ENCODE measurements at places on chromosomes 6 and 20.

DNA sequence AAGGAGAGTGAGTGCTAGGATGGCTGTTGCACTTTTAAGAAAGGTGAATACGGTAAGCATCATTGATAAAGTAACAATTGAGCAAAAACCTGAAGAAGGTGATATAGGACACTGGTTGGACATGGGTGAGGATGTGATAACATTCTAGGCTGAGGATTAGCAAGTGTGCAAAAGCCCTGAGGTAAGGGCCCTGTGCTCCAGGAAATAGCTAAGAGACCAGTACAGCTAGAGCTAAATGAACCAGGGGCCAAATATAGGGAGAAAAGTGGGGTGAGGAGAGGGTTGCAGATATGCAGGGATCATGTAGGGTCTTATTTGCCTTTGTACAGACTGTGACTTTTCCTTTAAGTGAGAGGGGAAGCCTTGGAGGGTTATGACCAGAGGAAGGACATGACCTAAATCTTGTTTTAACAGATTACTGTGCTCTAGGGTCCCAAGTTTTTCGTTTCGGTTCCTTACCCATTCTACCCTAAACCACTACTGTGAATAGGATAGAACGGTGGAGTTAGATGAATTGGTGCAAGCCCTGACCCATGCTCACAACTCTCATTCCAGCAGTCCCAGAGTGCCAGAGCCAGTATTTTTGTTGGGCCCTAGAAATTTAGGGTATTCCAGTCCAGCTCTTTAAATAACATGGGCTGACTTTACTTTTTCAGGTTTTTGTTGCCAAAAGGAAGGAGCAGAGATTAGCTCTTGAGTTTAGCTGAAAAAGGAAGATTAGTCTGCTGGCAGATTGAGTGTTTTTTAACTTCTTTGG lies 10.7 kb downstream of the MAPK14 start:
- DNase-seq, result no peak

DNA sequence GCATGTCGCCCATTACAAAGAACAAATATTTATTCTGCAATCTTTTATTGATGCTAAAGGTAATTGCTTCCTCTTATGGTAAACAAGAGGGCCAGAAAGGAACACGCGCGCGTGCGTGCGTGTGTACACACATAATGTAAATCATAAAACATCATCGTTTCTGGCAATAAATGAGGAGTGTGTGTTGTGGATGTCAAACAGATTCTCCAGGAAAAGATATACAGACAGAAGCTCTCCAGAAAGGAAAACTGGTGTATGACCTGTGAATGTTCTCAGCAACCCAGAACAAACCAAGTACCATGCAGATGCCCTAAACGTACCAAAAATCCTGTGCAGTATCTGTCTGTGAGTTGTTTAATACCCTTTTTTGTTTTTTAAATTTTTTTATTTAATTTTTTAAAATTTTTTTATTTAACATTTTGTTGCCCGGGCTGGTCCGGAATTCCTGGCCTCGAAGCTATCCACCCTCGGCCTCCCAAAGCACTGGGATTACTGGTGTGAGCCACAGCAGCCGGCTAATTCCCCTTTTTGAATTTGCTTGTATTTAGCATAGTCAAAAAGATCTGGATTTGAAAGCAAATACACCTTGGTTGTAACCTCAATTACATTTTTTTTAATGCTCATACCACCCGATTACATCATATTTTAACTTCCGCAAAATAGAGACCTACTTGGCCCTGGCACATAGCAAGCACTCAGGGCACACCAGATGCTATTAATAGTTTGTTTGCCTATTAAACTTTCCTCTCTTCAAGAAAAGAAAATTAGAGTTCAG lies 909 bp upstream of the NUDT3 start:
- no peak for DNase-seq

GRCh38 chr20:12394786-12395185 lies 477.1 kb downstream of the BTBD3 start:
- no peak for DNase-seq

GRCh38 chr6:6843057-6843627 lies 254.6 kb downstream of the LY86 start:
- no peak for DNase-seq

DNA sequence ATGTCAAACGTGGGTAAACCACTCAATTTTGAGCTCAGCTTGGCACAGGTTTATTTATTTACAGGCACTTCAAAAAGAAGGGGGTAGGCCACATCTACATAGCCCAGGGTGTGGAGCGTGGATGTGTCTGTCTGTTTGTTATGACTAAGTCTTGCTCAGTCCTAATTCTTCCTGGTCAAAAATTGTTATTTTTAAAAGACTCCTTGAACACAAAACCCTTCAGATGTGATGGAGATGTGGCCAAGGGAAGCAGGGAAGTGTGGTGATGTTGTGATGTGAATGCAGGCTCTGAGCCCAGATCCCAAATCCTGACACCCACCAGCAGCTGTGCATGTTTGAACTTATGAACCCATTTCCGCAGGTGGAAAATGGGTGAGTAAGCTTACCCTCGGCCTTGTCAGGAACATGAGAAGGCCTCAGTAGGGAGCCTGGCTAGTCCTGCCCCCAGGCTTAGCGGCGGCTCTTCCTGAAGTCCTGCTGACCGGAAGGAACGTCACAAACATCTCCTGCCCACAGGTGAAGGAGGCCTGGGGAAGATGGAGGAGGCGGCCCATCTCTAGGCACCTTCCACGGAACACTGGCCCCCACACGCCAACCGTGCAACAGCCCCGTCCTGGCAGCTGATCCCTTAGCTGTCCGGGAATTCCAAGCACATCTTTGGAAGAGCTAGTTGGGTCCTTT lies 119.7 kb downstream of the MYLK4 start:
- DNase-seq, result no peak

GRCh38 chr6:6515691-6516607 lies 72.6 kb upstream of the LY86 start:
- peak; percentile 84 for DNase-seq

DNA sequence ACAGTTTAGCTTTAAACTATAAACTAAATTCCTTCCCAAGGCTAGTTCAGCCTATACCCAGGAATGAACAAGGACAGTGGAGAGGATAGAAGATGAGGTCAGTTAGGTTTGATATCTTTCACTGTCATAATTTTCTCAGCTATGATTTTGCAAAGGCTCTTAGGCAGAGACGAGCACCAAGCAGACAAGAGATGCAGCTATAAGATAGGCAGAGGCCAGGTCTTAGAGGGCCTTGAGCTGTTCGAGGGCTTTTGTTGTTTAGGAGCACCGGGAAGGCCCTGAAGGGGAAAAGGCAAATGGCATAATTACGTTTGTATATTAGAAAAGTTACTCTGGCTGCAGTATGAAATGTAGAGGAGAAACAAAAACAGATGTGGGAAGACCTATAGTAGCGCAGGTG lies 59.8 kb downstream of the DOP1A start:
- no peak for DNase-seq

DNA sequence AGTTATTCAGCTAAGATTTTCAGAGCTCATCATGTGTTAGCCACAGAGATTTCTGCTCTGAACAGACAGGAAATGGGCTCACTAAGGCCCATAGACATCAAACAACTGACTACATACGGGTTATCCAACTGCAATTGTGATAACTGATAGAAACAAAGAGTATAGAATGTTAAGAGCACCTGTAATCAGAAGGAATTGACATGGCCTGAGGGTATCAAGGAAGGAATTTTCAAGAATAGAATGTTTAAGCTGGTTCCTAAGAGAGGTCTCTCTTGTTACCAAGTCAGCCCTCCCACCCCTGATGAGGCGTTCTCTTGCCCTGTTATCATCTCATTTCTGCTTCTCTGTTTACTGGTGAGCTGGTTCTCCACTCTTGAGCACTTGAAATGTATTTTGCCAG lies at the start of gene MEI4:
Gene MEI4, plus strand, starts transcription at position 301 of the 400 bp plus-strand sequence. CDS start 37,633 bp downstream, outside the sequence.
- no peak for DNase-seq

- DNase-seq, result no peak
Measured at GRCh38 chr6:15440040-15440439, 194.2 kb downstream of the JARID2 start.

DNA sequence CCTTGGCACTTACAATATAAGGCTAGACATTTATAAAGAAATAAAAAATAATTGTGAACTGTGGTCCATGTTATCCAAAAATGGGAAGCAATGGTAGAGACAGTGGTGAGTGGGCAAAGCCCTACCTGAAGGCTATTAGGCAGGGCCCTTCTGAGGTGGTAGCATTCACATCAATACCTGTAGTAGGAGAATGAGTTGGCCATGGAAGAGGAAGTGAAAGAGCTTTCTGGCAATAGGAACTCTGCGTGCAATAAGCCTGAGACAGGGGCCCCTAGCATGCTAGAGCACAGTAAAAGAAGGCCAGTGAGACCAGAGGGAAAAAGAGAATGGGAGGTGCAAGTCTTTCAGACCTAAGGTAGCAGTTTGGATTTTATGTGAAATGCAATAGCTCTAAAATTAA lies 754.5 kb downstream of the PTPRT start:
- DNase-seq, result peak; percentile 17

- DNase-seq, result no peak
Measured at GRCh38 chr6:33620158-33620855, 815 bp upstream of the ITPR3 start.

DNA sequence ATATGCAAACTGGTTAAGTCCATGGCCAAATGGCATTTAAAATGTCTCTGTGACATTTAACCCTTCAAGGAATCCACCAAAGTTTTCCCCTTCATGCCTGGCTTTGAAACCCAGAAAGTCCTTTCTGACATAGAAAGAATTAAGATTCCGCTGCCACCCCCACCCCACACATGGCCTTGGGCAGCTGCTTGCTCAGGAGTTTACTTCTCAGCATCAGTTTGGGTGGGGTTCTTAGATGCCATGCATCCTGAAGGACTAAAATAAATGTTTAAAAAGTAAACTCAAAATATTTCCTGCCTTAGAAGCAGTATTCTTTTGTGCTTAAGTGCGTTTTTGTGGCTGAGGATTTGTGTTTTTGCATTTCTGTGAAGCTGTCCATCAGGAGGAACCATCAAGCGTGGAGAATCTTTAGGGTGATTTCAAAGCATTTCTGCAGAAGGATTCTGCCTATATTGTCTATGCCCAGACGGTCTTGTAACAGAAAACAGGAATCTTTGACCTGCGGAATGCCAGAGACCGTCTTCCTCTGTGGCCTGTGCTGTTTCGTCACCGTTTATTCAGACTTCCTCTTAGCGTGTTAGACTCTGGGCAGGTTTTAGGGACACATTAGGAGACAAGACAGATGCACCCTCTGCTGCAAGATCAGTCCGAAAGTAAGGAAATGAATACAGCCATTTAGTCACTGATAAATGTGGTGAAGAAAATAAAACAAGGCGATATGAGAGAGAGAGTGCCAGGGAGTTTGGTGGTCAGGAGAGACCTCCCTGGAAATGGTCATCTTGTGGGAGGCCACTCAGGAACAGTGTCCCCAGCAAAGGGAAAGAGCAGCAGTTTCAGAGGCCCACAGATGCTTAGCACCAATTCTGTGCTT lies 6.2 kb downstream of the DUSP22 start:
- DNase-seq, result no peak

DNA sequence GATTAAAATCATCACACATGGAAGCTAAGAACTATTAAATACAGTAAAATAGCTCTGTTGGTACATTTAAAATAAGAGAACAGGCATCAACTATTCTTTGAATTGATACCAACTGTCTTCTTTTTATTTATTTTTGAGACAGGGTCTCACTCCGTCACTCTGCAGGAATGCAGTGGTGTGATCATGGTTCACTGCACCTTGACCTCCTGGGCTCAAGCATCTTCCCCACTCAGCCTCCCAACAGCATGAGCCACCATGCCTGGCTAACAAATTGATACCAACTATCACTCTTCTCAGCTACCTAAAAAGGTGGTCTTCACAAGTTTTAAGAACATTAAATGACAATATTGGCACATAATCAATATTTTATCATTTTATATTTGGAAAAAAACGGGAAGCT lies 7.8 kb upstream of the PNISR start:
- no peak for DNase-seq

GRCh38 chr20:5488823-5489222 lies 172.1 kb upstream of the PROKR2 start:
- DNase-seq, result no peak

GRCh38 chr20:60224914-60225313 lies 266.7 kb downstream of the CDH26 start:
- DNase-seq, result no peak

DNA sequence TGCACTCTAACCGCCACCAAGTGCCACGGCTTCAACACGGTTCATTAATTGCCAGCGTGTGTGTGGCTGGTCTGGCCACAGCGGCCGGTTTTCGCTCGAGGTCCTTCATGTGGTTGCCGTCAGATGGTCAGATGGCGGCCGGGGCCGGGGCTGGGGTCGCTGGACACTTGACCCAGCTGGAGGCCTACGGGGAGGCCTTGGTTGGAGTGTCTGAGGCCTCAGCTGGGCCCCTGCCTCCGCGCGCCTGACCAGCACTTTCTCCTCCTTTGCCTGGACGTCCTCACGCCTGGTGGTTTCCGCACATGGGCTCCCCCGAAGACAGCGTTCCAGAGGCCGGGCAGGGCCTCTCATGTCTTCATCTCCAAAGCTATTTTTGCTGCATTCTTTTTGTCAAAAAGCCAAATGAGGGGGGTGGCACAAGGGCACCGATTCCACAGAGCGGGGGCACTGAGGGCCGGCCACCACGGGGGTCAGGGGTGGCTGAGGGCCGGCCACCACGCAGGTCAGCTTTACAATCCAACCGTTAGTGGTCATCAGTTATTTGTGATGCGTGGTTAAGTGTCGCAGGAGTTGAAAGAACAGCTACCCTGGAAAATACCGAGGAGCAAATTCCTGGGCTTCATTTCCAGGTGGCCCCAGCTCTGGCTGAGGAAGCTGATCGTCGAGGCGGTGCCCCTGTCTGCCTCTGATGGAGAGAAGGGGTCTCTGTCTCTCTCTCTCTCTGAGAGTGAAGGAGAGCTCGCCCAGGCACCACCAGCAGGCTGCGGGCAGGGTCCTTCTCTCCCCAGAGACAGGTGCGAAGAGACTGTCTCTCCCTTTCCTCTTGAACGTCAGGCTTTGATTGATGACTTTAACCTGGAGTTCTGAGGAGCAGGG lies 50.5 kb upstream of the FRMD1 start:
- DNase-seq, result no peak

GRCh38 chr6:119209452-119210205 lies 131.2 kb upstream of the FAM184A start:
- DNase-seq, result peak; percentile 21

DNA sequence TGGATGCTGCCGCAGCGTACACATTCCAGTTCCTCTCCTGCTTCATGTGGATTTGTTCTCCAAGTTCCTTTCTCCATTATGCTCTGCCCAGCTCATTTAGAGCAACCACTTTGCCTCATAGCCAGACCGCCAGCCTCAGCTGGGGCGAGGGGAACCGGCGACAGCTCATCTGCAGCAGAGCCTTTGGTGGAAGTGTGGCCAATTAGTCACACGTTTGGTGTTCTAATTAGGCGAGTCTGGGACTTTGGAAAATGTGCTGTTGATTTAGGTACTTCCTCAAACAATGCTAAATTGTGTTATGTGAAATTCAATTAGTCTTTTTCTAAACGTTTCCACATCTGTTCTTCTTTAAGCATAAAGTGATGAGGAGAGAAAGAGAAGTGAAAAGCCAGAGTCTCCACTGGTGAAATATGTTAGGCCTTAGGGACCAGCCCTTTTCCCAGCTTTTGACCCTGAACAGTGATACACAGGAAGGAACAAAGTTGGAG lies 217.9 kb downstream of the TBX18 start:
- DNase-seq, result peak; percentile 52

GRCh38 chr6:144149558-144149893 lies 791 bp upstream of the STX11 start:
- no peak for DNase-seq

GRCh38 chr6:156423075-156423474 lies 354.1 kb upstream of the ARID1B start:
- no peak for DNase-seq
